ENCODE measurements at places on chromosomes 1 and 21.

- DNase-seq, result no peak
These were observed 33.7 kb upstream of the FBXO28 start for GRCh38 chr1:224080115-224080774.

DNA sequence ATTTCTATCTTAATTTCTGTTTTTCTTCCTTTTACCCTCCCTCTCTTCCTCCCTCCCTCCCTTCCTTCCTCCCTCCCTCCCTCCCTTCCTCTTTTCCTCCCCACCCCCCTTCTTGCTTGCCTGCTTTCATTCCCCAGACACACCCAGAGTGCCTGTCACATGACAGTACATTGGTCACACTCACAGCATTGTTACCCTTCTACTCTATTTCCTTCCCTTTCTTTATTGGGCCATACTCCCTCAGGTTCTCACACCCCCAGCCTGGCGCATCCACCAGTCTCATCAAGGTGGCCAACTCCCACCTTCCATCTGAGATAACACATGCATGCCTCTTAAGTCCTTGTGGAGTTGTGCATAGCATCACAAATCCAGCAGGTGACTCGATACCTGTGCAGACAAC lies 10.9 kb downstream of the TMPRSS3 start:
- DNase-seq, result no peak

- DNase-seq, result no peak
These were observed 26.3 kb downstream of the DUSP10 start for GRCh38 chr1:221715321-221716169.

- no peak for DNase-seq
These were observed 78.4 kb upstream of the POU3F1 start for GRCh38 chr1:38125016-38125415.
